ENCODE measurements at places on chromosomes 11 and 22.

DNA sequence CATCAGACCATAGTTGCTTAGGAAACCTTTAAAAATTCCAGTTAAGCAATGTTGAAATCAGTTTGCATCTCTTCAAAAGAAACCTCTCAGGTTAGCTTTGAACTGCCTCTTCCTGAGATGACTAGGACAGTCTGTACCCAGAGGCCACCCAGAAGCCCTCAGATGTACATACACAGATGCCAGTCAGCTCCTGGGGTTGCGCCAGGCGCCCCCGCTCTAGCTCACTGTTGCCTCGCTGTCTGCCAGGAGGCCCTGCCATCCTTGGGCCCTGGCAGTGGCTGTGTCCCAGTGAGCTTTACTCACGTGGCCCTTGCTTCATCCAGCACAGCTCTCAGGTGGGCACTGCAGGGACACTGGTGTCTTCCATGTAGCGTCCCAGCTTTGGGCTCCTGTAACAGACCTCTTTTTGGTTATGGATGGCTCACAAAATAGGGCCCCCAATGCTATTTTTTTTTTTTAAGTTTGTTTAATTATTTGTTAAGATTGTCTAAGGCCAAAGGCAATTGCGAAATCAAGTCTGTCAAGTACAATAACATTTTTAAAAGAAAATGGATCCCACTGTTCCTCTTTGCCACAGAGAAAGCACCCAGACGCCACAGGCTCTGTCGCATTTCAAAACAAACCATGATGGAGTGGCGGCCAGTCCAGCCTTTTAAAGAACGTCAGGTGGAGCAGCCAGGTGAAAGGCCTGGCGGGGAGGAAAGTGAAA lies 73.4 kb downstream of the NCAPD3 start:
- no peak for DNase-seq

DNA sequence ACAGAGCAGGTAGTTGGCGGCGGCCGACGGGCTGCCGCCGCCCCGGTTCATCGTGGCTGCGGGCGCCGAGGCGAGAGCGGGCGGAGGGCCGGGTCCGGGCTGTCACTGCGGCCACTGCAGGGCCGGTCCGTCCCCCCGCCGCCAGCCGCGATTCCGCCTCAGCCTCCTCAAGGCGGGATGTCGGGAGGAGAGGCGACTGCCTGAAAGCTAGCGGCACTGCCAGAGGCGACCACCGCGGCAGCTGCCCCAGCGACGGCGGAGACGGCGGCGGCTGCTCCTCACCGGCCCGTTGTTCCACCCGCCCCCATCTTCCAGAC lies 234 bp downstream of the SESN3 start:
- no peak for DNase-seq

DNA sequence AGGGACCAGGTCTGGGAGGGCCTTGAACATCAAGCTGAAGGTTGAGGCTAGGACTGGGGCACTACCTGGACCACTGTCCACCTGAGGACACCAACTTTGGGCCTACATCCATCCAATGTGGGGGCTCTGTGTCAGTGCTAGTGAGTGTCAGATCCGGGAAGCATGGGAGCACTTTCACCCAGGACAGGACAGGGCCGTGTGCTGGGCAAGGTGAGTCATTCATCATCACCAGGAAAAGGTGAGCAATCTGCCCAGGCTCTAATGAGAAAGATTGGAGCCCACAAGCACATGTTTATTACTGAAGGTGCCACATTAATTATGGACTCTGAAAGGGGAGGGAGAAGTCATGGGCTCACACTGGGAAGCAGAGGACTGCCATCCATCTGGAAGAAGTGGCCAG lies 39.7 kb upstream of the DRD2 start:
- DNase-seq = no peak

DNA sequence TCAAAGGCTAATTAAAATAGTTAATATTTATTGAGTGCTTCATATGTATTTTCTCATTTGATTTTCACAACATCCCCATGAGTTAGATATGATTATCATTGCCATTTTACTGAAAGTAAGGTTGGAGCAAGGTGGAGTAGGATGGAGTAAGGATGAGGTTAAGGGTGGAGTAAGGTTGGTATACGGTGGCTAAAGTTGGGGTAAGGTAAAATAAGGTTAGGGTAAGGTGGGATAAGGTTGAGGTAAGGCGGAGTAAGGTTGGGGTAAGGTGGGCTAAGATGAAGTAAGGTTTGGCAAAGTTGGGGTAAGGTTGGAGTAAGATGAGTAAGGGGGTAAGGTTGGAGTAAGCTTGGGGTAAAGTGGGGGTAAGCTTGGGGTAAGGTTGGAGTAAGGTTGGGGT lies 45.8 kb upstream of the CLDN5 start:
- no peak for DNase-seq

DNA sequence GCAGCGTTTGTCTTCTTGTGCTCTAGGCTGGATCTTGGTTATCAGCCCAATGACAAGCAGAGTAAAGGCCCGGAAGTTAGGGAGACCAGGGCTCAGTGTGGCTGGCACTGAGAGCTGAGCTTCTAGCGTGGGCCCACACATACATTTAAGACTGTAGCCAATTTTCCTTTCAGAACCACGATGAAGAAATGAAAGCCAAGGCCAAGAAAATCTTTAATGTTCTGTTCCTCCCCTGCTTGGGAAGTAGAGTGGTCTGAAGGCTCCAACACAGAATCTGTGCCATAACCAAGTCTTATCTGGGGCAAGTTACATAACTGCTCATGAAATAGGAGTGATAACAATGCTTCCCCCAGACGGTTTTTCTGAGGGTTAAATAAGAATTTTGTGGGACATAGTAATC lies 4.7 kb upstream of the ST3GAL4 start:
- no peak for DNase-seq

- DNase-seq = no peak
Measured at GRCh38 chr11:105208019-105208418, 68.5 kb upstream of the CARD18 start.

DNA sequence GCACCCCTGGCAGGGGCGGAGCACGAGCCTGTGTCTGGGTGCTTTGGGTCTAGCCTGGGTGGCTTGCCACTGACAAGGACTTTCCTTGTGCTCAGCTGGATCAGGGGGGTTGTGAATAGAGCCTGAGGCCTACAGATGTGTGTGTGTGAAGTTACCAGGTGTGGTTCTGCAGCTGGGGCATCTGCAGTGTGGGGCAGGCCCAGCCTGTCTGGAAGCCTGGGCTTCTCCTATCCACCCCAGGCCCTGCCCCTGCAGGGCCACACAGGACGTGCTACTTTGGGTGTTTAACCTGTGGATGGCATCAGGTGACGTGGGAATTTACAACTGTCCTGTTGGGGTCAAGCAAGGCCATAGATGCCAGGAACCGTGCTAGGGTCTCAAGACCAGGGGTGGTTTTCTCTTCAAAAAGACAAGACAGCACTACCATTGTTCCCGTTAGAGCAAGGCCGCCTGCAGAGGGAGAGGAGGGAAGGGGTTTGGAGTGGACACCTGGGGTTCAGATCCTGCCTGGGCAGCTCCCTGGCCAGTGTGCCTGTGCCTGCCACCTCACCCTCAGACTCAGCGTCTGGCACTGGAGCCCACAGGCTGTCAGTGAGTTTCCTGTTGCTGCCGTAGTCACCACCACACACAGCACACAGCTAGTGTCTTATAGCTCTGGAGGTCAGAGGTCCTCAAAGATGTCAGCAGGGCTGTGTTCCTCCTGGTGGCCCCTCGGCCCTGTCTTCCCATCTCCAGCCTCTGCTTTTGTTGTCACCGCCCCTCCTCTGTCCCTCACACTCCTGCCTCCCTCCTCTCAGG lies 31.6 kb downstream of the CTTN start:
- DNase-seq = no peak

DNA sequence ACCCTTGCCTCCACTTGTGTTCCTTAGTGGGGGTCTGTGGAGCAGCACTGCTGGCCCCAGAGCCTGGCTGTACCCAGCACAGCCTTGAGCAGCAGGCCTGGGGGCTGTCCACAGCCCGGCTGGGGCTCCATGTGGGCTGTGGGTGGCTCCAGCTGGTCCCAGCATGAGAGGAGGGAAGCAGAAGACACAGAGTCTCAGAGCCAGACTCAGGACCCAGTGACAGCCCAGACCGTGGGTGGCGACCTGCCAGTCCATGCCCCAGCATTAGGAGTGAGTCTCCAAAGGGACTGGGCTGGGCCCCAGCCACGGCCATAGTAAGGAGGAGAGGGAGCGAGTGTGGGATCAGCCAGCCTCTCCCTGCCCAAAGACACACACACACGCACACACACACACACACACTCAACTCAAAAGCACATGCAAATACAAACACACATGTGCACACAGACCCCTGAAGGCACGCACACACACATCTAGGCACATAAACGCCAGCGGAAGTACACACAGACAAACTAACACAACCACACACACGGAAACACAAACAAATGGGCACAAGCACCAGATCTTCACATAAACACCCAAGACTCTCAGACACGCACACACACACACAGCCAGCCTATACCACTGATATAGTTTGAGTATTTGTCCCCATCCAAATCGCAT lies 16.7 kb upstream of the LRRC10B start:
- DNase-seq = no peak

DNA sequence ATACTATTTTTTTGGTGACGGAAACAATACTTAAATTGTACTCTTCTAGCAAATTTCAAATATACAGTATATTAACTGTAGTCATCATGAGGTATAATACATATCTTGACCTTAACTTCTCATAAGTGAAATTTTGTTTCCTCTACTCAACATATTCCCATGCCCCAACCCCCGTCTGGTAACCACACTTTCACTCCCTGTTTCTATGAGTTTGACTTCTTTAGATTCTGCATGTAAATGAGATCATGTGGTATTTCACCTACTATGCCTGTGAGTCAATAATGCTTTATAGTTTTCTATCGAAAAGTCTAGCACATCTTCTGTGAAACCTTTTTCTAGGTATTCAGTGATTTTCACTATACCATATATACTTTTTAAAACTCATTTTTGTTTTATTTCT lies 663.2 kb downstream of the CNTN5 start:
- DNase-seq = no peak

DNA sequence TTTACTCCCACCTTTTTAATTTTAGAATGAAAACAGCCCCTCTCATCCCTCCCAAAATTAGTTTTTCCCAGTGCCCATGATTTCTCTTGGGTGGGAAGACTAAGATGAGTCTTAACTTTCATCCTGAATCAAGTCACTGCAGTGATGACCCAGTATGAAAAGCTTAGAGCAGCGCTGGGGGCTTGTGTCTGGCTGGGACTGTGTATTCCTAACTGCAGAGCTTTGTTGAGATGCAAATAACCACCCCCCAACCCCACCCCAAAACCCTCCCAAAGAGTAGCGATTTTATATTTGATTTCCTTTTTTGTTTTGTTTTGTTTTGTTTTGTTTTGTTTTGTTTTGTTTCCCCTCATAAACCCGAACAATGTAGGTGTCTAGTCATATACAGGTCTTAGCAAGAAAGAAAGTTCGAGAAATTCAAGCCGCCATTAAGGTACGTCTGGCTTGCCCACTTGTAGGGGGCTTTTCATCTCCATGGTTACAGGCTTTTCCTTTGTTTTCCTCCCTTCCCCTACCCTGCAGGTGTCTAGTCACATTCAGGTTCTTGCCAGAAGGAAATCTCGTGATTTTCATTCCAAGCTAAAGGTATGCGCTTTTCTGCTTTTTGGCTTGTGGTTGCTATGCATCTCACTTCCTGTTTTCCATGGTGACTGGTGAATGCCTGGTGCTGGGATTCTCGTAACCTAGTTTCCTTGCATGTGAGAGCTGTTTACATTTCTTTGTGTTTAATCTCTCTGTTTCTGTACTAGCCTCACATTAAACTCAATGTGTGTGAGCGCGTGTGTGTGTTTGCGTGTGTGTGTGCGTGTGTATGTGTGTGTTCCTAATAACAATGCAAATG lies 144.6 kb upstream of the RASSF10 start:
- DNase-seq = no peak

- no peak for DNase-seq
Measured at GRCh38 chr11:75516886-75517285, 8.9 kb downstream of the GDPD5 start.

- DNase-seq = no peak
Measured at GRCh38 chr11:76523147-76523546, 78.3 kb downstream of the EMSY start.

- DNase-seq = no peak
Measured at GRCh38 chr11:93249459-93250220, 51.8 kb upstream of the SLC36A4 start.

GRCh38 chr22:21726650-21727049 lies 8.9 kb downstream of the YPEL1 start:
- DNase-seq = no peak

- DNase-seq = no peak
Measured at GRCh38 chr22:27394806-27395404, 406.7 kb downstream of the MN1 start.

DNA sequence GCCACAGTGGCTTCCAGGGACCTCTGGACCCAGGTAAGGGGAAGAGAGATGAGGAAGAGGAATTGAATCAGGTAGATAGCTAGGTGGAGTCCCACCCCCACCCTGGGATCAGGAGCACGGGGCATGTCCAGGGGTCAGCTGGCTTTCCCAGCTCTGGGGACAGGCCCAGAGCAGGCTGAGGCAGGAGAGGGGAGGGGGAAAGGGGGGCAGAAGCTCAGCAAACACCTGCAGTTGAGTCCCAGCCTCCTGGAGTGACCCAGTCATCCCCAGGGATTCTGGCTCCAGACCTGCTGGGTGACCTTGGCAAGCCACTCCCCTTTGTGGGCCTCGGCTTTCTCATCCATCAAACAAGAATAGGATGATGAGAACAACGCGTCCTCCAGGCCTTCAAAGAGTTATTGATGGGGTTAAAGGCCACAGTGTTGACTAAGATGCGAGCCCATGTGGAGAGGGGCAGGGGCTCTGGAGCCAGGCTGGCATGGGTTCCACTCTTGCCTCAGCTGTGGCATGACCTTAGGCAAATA lies 16.0 kb downstream of the STARD10 start:
- DNase-seq = no peak

DNA sequence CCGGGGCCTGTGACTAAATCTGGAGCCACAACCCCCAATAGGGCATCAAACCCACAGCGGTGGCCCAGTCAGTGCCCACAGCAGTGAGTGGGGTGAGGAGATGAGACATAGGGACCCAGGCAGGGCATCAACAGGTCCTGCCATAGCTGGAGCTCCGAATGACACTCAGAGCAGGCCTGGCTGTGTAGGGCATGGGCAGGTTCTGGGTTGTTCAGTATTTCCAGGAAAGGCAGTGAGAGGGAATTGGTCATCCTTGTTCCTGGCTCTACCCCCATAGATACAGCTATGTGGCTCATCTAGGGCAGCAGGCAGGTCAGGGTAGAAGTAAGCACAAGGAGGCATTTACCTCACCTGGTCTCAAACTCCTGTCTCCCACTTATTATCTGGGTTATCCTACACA lies 126.6 kb downstream of the BUD13 start:
- DNase-seq = no peak

All from NCI-H1436 treated with DMSO at 0.1 percent for 48 hours (cell line).